ENCODE measurements at places on chromosomes 5 and 9.

DNA sequence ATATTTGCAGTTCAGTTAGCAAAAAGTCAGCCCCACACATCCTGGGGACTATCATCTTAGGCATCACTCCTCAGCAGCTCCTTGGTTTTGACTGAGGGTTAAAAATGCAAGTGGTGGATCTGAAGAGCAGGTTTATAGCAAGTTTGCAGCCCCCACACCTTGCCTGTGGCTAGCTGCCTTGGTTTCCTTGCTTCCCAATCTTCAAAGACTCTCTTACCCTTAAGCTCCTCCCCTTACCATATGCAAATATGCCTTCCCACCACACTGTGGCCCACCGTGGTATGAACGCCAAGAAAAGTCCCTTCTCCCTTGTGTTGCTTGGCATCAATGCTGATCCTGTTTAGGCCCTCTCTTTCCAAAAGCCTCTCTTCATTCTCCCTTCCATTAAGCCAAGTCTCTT lies 45.0 kb upstream of the AGXT2 start:
- no peak overlapping the region for H3K4me3 ChIP-seq
- H3K27ac ChIP-seq = no peak overlapping the region
- no peak for DNase-seq
- no peaks in the 10 kb centered on the region for H3K27me3 ChIP-seq

GRCh38 chr5:104526866-104527265 lies 964.3 kb upstream of the NUDT12 start:
- H3K36me3 ChIP-seq = no peaks in the 10 kb centered on the region
- H3K27ac ChIP-seq = no peak overlapping the region
- DNase-seq = no peak

DNA sequence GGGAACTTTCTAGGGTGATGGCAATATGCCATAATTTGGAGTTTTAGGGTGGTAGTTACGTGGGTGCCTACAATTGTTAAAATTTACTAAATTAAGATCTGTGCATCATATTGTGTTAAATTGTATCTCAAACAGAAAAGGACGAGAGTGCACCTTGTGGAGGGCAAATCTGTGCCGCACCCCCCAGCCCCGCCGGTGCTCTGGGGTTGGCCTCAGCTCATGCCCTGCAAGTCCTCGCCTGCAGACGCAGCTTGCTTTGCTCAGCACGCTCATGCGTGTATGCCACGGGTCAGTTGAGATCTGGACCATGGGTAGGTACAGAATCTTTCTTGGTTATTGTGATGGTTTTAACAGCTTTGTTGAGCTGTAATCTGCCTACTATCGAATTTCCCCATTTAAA lies 33.7 kb upstream of the FCN1 start:
- no peaks in the 10 kb centered on the region for H3K27me3 ChIP-seq
- DNase-seq = no peak
- H3K36me3 ChIP-seq = no peaks in the 10 kb centered on the region
- H3K4me1 ChIP-seq = no peaks in the 10 kb centered on the region
- no peak overlapping the region for H3K27ac ChIP-seq

DNA sequence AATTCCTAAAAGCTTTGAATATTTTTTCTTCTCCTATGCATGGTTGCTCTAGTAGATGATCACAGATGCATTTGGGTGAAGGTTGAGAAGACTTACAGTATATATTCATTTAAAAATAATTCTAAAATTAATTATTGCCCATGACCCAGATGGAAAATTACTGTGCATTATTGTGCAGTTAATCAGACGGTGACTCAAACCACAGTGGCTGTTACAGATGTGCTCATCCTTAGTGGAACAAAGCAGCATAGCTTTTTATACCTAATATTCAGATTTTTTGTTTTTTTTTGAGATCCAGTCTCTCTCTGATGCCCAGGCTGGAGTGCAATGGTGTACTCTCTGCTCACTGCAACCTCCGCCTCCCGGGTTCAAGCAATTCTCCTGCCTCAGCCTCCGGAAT lies 10.7 kb downstream of the OR2V1 start:
- H3K36me3 ChIP-seq = no peaks in the 10 kb centered on the region
- peaks cover 2% of the 10 kb centered on the region for H3K4me1 ChIP-seq
- no peak overlapping the region for H3K27ac ChIP-seq
- H3K4me3 ChIP-seq = no peak overlapping the region
- DNase-seq = no peak

DNA sequence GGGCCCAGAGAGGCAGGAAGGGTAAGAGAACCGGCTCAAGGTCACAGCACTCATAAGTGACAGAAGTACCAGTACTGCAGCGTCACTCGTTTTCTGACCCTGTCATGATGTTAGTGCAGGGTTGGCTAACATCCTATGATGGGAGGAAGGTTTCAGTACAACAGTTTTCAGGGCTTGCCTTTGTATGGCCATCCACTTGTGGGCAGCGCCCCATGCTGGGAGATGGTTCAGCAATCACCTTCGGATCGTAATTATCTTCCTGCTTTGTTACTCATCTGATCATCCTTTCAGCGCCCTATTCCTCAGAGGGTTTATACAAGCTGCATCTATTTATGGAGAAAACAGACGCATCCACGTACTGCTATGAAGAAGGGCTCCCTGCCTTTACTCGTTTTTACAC lies 2.4 kb downstream of the MAP1B start:
- H3K27me3 ChIP-seq = peaks cover 4% of the 10 kb centered on the region
- H3K36me3 ChIP-seq = no peaks in the 10 kb centered on the region
- H3K4me3 ChIP-seq = no peak overlapping the region
- no peaks in the 10 kb centered on the region for H3K4me1 ChIP-seq

GRCh38 chr9:20022410-20022809 lies 233.6 kb upstream of the SLC24A2 start:
- H3K4me1 ChIP-seq = no peaks in the 10 kb centered on the region
- H3K36me3 ChIP-seq = no peaks in the 10 kb centered on the region
- no peak overlapping the region for H3K4me3 ChIP-seq

DNA sequence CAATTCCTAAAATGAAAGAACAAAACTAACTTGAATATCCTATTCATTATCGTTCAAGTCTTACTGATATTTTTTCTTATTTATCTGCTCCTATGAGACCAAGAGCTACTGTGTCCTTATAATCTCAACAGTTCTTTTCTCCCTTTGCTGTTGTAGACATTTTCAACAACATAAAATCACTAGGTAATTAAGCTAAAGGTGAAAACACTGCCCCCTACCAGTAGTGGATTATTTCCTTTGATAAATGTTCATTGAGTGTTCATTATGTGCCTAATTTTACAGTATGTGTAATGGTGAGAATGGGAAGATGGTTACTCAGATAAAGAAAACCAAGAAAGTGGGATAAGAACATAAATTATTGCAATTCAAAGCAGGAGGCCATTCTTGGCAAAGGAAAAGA lies 41.4 kb upstream of the PAPPA start:
- no peaks in the 10 kb centered on the region for H3K36me3 ChIP-seq
- H3K4me1 ChIP-seq = no peaks in the 10 kb centered on the region
- no peak overlapping the region for H3K27ac ChIP-seq
- H3K4me3 ChIP-seq = no peak overlapping the region
- no peak for DNase-seq
- no peaks in the 10 kb centered on the region for H3K27me3 ChIP-seq

DNA sequence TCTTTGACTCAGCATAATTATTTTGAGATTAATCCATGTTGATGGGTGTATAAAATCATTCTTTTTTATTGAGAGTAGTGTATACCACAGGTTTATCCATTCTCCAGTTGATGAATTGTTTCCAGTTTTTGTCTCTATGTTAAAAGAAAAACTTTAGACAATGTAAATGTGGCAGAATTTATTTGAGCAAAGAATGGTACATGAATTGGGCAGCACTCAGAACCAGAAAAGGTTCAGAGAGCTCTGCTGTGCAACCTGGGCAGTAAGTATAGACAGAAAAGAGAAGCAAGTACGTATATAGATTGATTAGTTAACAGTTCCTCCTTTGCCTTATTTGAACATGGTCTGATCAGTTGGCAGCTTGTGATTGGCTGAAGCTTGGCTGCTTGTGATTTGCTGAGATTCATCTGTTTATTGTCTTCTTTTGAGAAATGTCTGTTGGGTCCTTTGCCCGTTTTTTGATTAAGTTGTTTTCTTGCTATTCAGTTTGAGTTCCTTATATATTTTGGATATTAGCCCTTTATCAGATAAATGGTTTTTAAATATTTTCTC lies 41.4 kb downstream of the CDC42SE2 start:
- H3K27ac ChIP-seq = no peak overlapping the region
- H3K4me3 ChIP-seq = no peak overlapping the region
- peaks cover 46% of the 10 kb centered on the region for H3K4me1 ChIP-seq
- no peak for DNase-seq
- H3K27me3 ChIP-seq = no peaks in the 10 kb centered on the region
